NK-92 treated with Interleukin-12 subunit alpha and Interleukin-12 subunit beta, amount 100 ng/mL, for 24 hours (cell line): ENCODE measurements at places on chromosomes 5 and 9.

DNA sequence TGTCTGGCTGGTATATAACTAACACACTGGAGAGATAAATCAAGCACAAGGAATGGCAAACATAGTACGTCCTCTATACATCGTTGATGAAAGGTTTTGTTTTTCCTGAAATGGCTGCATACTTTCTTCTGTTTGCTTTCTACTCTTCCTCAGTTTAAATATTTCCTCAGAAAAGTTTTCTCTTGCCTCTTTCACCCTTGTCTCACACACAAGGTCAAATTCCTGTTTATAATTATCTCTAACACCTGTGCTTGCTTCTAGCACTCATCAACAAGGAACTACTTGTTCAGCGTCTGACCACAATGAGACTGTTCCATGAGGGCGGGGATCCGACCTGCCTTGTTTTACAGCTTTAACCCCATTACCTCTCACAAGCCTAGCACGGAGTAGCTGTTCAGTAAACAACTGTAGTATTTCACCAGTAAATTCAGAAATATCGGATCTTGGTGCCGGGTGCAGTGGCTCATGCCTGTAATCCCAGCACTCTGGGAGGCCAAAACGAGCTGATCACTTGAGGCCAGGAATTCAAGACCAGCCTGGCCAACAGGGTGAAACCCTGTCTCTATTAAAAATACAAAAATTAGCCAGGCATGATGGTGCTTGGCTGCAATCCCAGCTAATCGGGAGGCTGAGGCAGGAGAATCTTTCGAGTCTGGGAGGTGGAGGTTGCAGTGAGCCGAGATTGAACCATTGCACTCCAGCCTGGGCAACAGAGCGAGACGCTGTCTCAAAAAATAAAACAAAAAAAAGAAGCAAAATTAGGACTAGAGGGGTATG is 37.0 kb downstream of the NR6A1 start:
- DNase-seq, result no peak

DNA sequence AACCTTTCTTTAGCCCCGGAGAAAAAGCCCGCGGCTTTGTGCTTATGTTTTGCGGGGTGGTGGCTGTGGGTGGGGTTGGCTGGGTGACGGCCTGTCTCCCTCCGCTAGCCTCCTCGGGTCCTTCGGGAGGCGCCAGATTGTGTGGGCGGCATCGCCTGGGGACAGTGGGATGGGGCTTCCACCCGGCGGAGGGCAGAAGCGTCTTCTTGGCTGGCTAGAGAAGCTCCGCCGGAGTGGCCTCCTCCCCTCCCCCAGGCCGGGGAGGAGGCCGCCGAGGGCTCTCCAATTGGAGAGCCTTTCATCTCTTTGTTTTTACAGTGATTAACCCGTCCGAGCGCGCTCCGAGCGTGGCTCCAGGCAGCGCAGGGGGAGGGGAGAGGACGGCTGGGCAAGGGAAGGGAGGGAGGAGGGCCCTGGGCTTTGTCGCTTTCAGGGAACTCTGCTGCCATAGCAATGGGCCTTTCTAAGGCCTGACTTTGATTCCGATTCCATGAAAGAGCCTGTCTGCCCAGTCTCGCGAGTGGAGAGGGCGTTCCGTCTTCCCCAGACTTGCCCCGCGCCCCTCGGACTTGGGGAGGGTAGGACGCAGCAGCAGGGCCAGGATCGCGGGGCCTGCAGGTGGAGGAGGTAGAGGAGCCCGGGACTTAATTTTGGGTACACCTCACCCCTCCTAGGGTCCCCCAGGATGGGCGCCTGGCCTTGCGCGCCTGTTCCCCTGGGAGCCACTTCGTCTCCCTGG is 36.7 kb upstream of the TIFAB start:
- no peak for DNase-seq

GRCh38 chr5:135232958-135233357 is 166.1 kb downstream of the MACROH2A1 start:
- no peak for DNase-seq

GRCh38 chr9:113738893-113739604 is 137.1 kb upstream of the ZNF618 start:
- DNase-seq, result no peak

- DNase-seq, result no peak
Observed at GRCh38 chr5:173655196-173655797, 38.8 kb upstream of the BOD1 start.

DNA sequence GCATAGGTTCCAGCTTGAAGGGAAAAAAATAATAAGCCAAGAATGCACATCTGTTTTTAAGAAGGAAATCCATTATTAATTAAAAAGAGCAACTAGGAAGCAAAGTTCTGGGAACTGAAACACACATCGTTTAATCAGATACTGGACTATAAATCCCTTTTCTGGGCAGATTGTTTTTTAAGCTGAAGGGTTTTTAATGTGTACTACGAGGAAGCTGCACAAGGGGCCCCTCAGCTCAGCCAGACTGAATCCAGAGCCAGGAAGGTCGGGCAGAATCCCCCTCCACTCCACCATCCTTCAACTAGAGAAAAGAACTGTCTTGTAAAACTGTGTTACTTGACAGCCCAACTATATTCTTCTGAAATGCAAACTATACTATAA is 49.2 kb downstream of the ROR2 start:
- DNase-seq, result no peak

DNA sequence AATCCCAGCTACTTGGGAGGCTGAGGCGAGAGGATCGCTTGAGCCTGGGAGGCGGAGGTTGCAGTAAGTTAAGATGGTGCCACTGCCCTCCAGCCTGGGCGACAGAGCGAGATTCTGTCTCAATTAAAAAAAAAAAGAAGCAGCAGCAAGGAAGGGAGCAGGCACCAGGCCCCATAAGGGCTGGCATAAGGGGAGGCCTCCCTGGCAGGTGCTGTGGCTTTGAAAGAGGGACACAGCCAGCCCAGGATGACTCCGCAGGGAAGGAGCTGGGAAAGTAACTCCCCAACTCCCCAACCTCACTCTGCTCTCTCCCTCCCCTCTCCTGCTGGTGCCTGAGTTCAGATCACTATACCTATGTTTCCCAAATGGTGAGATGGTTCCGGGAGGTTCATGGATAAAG is 70.1 kb downstream of the NDFIP1 start:
- no peak for DNase-seq

DNA sequence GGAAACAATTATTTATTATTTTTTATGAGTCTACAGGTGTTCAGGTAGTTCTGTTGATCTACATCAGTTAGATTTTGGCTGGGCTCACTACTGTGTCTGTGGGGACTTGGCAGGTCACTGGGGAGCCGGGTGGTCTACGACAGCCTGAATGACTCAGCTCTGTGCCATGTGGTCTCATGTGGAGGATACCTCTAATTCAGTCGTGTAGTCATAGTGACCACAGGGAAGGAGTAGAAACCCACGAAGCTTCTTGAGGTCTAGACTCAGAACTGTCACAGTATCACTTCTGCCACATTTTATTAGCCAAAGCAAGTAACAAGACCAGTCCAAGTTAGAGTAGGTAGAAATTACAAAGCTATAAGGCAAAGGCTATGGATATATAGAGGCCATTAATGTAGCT is 64.7 kb upstream of the GRAMD2B start:
- peak; percentile 53 for DNase-seq

GRCh38 chr5:59246882-59247281 is 646.6 kb downstream of the PDE4D start:
- no peak for DNase-seq

DNA sequence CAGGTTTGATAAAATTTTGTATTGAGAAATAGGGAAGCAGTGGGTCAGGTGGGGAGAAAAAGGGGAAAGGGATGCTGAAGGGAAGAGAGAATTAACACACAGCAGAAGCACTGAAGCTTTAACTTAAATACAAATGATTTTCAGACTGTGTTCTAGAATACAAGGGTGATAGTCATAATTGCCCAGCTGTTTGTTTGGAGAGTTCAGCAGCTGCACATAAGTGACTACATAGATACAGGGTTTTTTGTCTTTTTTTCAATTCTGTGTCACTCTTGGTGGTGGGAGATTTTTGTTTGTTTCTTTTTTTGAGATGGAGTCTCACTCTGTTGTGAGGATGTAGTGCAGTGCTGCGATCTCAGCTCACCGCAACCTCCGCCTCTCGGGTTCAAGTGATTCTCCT is 590.4 kb upstream of the SEMA6A start:
- no peak for DNase-seq

- DNase-seq, result no peak
Observed at GRCh38 chr5:177449140-177450061, 2.8 kb downstream of the PRR7 start.

DNA sequence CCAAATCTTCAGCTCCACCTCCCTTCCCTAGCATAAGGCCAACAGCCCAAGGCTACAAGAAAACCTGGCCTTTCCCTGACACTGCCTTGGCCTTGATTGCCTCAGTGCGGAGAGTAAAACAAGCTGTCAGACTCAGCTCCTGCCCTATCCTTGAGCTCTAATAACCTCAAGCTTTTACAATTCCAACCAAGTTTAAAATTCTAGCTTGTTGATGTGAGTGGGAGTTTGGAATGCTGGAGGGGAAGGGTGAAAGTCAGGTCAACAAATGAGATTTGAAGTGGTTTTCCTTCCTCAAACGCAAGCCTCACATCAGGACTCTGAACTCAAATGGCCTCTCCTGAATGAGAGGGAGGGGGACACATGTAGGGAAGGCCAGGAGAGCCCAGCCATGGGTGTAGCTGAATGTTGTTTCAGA is 197.0 kb upstream of the VLDLR start:
- no peak for DNase-seq

GRCh38 chr9:3137347-3137695 is 293.4 kb upstream of the PUM3 start:
- DNase-seq, result no peak

GRCh38 chr9:93908591-93909241 is 46.4 kb downstream of the BARX1 start:
- DNase-seq, result no peak

DNA sequence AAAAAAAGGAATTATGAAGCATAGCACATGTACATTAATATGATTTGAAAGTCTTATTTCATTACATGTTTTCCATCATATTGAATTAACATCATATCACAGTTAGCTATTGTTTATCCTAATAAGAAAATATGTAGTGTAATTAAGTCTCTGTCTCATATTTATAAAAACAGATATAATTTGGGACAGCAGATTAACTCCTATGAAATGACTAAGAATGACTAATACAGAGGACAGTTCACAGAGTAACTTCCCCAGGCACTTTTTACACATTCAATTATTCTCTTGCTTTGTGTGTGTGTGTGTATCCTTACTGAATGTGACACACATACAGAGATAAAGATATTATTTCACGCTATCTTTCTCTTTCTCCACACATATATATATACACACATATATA is 2400.9 kb upstream of the C9orf72 start:
- no peak for DNase-seq

- DNase-seq, result no peak
Observed at GRCh38 chr5:176162198-176162597, 76.0 kb upstream of the SIMC1 start.

- DNase-seq, result no peak
Observed at GRCh38 chr5:95554331-95554646, 488 bp downstream of the SKIC3 start.

DNA sequence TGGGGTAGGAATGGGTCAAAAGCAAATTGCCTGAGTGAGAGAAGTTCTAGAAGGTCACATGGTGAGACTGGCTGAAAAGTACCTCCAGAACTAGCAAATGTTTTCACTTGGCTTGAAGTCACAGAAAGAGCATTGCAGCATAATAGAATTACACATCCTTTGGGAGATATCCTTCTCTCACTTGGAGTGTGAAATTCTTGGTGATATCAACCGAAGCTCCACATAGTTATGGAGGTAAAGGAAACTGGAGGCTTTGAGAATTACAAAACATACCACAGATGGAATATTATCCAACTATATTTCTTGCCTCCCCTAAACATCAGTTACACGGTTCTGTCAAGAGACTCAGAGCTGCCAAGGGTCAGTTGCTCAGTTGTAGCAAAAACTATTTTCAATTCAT is 182.4 kb downstream of the SEMA5A start:
- DNase-seq, result no peak

GRCh38 chr9:123090198-123090896 is 56.9 kb downstream of the GPR21 start:
- no peak for DNase-seq

GRCh38 chr5:132503244-132503643 is 12.7 kb upstream of the IRF1 start:
- no peak for DNase-seq

DNA sequence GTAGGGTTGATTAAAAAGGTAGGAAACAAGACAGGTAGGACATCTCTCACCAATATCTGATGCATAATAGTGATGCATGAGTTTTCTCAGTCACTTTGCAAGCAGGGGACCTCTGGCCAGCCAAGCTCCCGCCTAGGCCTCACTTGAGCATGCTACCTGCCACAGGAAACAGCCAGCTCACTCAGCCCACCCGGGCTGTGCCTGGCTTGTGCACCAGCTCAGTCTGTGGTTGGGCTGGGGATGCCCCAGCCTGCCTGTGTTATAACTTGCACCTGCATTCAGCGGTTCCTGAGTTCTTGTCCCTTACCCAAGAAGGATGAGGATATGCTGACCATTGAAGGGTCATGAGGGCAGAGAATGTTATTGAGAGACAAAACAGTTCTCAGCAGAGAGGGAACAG is 172.8 kb upstream of the PLCXD3 start:
- peak; percentile 30 for DNase-seq

- DNase-seq, result no peak
Observed at GRCh38 chr5:14702238-14702839, 37.8 kb downstream of the OTULIN start.

GRCh38 chr5:121975294-121975693 is 13.5 kb downstream of the SRFBP1 start:
- DNase-seq, result no peak

GRCh38 chr5:3179220-3179619 is 416.4 kb upstream of the IRX1 start:
- DNase-seq, result no peak

- no peak for DNase-seq
Observed at GRCh38 chr9:121998513-121999049, 94.5 kb downstream of the TTLL11 start.

- DNase-seq, result no peak
Observed at GRCh38 chr9:16992138-16992537, 121.7 kb upstream of the BNC2 start.

DNA sequence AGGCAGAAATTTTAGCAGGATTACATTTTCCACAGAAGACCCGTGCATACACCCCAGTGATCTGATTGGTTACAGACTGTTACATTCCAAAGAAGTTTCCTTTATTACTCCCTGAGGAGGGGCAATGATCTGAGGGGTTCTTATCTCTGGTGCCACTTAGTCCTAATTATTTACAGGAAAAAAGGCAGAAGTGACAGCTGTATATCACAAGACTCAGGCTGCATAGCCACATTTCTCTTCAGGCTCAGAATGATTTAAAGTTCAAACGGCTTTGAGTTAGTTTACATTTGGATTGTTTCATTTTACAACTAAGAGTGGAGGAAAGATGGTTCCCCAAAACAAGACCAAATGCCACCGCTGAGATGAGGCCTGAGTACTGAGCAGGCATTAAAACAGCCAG is 17.3 kb downstream of the NAIF1 start:
- no peak for DNase-seq

DNA sequence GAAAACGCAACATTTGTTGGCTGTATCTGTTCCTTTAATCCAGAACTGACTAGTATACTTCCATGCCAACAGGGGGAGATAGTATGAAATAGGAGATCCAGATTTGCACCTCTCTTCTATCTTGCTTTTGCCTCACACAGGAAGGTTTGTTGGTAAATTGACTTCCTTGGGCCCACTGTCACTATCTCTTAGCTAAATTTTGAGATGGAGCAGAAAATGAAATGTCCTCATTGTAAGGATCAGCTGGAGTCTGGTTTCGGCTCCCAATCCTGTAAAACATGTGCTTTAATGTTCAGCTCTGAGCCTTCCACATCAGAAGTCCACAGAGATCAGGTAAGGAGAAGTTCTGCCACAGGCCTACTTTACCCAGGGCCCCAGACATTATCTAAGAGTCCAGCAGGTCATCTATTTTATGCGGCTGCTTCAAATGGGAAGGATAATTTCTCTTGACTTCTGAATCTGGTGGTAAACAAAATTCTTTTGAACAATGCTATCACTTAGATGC is 176.8 kb downstream of the FER start:
- no peak for DNase-seq
